COR-L47 (cell line): ENCODE measurements at places on chromosomes 12 and 14.

DNA sequence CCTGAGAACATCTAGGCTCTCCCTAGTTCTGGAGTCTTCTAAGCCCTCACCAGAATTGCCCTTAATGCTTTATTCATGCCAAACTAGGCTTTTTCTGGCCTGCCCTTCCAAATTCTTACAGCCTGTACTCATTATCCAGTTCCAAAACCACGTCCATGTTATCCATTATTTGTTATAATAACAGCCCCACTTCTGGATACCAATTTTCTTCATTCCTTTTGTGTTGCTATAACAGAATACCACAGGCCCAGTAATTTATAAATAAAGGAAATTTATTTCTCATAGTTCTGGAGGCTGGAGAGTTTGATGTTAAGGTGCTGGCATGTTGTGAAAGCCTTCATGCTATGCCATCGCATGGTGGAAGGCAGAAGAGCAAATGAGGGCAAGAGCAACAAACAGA lies 68.0 kb upstream of the AMIGO2 start:
- DNase-seq, result no peak

DNA sequence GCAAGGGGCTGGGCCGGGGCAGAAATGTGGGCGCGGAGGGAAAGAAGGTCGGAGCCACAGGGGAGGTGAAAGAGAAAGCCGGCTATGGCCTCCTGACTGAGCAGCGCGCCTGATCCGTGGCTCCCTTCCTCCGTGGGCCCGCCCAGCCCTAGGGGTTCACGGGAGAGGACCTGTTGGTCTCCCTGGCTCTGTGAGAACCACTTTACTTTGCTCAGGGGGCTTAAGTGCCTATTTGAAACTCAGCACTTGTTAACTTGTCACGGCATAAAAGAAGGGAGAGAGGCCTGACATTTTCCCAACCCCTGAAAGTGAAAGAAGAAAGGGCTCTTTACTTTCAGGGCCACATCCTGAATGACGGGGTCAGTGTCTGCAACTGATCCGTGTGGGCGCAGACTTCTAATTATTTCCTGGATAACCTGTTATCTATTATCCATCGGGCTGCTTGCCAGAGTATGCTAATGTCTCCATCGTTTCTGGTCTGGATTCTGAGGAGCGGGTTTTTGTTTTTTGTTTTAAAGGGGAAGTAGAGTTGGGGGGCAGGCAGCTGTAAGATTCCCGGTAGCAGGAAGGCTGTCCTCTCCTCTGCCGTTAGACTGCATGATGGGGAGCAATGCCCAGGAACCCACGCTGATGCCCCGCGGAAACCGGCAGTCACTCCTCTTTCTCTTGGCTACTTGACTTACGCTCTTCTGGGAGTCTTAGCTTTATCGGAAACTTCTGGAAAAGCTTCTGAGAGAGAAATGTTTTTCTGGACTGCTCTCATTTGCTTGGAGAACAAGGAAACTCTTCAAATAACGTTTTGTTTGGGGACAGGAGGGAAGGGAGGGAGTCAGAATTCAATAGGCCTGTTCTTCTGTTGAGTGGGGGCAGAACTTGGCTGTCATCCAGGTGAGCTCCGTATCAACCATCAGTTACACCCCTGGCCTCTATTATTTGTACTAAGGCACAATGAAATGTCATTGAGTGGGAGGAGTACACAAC lies 127.7 kb upstream of the MAX start:
- DNase-seq, result peak; percentile 76

- DNase-seq, result no peak
These were observed 23.9 kb downstream of the DENND5B start for GRCh38 chr12:31567029-31567428.

- DNase-seq, result no peak
These were observed 65.9 kb upstream of the VASH1 start for GRCh38 chr14:76695263-76695920.

DNA sequence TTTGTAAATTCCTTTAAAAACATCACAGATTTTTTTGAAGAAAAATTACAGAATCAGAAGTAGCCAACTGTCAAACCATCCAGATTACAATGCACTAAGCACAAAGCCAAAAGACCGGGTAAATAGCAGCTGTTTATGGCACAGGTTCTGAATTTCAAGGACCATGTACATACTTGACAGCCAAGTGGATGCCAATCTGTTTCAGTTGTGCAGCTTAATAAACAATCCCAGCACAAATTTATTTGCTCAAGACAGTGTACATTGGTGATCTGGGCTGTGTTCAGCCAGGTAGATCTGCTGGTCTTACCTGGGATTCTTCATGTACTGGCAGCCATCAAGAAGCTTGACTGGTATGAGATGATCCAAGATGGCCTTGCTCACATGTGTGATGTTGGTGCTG lies 229.8 kb upstream of the FLRT2 start:
- no peak for DNase-seq

DNA sequence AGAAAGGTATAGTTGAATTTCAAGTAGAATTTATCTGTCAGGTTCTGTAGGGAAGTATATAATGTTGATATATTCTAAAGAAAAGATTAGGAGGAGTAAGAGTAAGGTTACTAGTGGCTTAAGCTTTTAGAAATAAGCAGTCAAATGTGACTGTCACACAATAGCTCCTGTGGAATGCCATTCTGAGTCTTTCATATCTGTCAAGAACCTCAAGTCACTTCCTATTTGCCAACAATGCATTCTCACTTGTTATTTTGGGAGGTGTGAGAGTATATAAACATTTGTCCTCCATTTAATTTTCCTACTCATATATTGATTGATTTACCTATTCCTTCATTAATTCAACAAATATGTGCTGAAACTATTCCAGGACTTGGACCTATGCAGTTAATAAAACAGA lies 11.7 kb downstream of the CLEC9A start:
- no peak for DNase-seq

- DNase-seq, result no peak
These were observed 141.0 kb downstream of the RASSF9 start for GRCh38 chr12:85695097-85695715.

DNA sequence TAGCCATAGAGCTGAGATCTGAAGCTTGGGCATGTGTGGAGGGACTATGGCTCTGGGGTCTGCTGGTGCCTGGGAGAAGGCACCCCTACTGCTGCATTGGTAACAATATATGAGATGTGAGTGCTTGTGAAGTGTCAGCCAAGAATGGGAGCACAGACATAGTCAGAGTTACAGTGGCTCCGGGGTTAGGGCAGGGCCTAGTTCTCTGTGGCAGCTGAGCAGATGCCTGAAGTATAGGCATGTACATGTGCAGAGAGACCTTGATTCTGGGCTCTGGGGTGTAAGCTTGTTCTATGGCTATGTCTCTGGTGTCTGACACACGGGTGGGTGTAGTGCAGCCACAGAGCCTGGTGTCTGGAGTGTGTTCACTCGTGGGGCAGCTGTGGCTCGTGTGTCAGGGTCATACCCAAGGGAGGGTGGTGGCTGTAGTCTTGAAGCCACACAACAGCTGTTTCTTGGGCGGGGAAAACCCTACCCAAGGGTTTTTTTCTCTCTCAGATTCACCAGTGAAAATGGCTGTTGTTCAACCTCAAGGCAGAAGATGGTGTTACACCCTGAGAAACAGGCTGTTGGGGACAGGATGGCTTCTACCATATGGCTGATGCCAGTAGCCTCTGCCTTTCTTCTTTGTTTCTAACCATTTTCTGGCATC lies 11.9 kb upstream of the TCL1A start:
- no peak for DNase-seq

GRCh38 chr12:19316425-19316824 lies 122.9 kb upstream of the AEBP2 start:
- no peak for DNase-seq

- DNase-seq, result no peak
These were observed 231.8 kb downstream of the CRADD start for GRCh38 chr12:93908846-93909567.

DNA sequence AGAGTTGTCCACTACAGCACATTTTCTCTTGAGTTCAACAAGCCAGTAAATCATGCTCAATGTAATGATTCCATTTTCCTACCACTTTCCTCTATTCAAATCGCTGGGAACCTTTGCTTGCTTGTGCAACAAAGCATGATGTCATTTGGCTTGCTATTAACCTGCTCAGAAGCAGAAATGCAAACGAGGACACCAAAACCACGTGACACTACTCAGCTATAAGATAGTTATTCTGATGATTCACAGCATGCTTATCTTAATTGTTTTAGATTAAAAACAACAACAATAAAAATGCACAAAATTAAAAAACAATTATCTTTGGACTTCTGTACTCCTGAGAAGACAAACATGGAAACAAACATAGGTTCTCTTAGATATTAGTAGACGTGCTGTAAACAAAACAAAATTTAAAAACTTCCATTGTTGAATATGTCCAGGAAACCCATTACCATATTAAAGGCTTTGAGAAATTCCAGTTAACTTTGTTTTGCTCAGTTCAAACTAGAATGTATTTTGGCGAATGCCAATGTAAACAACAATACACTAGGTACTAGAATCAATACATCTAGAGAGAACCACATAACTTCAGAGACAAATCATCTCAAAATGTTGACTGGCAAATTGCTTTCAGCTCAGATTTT lies 77.5 kb upstream of the KRAS start:
- DNase-seq, result no peak

DNA sequence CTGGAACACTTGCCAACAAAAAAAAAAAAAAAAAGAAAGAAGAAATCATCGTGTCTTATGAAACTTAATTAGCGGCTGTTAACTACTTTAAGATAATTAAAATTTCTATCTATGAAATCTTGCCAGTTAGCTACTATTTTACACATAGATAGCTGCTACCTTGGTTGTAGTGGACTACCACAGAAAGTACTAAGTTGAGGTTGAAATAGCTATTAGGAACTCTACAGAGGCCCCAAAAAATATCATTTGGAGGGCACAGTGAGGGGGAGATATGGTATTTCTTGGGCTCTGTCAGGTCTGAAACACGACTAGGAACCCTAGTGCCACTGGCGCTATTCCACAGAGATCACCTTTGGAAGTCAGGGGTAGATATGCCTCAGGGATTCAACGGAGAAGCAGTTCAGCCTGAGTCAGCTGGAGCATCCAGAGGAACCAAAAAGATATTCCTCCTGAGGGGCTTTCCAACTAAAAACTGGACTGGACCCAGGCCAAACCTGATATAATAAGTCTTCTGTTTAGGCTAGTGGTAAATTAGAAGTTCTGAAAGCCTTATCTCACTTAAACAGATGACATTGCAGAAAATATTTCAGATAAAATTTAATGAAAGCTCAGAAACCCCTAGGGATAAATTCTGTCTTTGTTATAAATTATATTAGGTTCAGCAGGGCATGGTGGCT lies 126.1 kb downstream of the EPS8 start:
- DNase-seq, result no peak

- no peak for DNase-seq
These were observed 250.4 kb upstream of the SLC16A7 start for GRCh38 chr12:59345406-59345805.

DNA sequence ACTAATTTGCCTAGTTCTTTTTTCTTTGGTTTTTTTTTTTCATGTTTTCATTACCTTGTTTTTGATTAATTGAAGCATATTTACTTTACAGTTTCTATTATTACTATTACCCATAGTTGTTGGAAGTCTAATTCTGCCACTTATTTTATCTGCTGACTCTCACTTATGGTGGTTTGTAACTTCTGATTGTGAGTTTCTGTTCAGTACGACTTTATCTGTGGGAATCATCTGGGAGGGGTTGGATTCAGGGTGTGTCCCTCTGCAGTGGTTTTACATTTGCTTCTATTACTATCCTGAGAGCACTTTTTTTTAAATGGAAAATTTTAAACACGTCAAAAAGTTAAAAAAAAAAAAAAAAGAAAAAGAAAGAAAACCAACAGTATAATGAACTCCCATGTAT lies 26.4 kb upstream of the SOS2 start:
- no peak for DNase-seq

DNA sequence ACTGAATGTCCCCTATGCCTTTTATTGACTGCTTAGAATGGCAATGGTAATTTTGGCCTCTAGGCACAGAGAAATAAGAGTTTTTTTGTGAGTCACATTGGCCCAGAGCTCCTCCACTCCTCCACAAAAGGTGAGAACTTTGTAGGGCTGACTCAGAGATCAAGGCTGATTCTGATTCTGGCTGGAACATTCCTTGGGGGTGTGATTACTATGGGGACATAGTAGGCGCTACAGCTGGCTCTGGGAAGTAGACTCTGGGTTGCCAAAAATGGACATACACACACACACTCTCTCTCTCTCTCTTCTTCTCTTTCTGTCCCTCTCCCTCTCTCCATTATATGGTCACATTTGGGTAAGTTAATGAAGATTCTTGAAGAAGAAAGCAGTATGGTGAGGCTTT lies 174.6 kb upstream of the DDHD1 start:
- no peak for DNase-seq
